ENCODE measurements at places on chromosomes 11 and 22.
A peak's percentile ranks its signal among the peaks of the same experiment; 100 is the strongest.

DNA sequence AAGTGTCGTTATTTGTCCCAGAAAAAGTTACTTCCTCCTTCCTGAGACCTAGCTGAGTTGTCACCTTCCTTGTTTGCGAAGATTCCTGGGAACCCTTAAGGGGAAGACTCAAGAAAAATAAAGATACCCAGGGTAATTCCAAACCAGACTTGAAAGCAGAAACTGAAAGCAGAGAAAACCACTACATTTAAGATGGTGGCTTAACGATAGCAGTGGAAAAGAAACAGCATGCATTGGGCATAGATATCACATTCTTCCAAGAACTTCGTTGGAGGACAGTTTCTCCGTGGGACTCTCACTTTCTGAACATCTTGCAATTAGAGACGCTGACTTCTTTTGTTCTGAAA lies 89.1 kb downstream of the FAM76B start:
- DNase-seq, result no peak

GRCh38 chr11:12694183-12694531 lies 19.9 kb downstream of the TEAD1 start:
- DNase-seq, result no peak

DNA sequence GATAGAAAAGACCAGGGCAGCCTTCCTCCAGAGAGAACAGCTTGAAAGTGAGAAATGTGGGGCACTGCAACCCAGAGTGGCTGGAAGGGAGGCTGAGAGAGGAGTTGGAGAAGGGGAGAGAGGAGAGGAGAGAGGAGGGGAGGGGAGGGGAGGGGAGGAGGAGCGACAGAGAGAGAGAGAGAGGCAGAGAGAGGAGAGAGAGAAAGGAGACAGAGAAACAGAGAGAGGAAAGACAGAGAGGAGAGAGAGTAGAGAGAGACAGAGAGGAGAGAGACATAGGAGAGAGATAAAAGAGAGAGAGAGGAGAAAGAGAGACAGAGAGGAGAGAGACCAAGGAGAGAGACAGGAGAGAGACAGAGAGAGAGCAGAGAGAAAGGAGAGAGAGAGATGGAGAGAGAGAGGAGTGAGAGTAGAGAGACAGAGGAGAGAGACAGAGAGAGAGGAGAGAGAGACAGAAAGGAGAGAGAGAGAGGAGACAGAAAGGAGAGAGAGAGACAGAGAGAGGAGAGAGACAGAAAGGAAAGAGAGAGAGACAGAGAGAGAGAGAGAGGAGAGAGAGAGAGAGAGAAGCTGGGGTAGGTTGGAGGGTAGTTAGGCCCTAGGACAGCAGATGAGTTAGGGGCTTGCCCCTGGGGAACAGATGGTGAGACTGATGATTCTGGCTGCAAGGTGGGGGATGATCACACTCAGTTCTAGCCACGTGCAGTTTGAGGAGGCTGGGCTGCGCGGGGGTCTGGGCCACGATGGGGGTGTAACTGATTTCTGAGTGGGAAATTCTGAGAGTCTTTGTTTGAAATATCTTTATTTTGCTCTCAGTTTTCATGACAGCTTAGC lies 8.5 kb upstream of the SCYL1 start:
- DNase-seq, result no peak

DNA sequence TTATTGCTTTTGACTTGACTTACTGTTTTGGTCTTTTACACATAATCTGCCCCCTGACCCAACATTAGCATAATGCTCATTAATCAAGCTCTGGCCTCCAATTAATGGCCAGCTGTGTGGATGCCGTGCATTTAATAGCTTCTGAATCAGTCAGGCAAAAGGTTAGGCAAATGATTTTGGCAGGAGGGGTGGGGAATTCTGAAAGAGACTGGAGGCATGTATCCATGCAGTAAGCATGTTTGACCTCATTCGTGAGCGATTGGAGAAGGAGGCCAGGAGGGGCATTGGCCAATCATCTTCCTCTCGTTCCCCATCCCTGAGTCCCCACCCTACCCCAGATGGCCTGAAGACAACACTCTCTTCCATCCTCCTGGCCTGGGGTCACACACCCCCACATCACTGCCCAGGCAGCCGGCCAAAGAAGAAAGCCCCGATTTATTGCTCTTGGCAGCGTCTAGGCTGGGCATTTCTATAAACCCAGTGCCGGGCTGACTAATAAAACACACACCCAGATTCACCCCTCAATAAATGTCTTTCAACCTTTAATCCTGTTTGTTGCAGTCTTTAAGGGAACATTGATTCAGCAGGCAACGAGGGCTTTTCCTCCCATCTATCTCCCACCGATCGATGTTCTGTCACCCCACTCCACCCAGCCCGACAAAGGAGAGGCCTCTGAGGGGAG lies 150.0 kb downstream of the OPCML start:
- DNase-seq, result no peak

DNA sequence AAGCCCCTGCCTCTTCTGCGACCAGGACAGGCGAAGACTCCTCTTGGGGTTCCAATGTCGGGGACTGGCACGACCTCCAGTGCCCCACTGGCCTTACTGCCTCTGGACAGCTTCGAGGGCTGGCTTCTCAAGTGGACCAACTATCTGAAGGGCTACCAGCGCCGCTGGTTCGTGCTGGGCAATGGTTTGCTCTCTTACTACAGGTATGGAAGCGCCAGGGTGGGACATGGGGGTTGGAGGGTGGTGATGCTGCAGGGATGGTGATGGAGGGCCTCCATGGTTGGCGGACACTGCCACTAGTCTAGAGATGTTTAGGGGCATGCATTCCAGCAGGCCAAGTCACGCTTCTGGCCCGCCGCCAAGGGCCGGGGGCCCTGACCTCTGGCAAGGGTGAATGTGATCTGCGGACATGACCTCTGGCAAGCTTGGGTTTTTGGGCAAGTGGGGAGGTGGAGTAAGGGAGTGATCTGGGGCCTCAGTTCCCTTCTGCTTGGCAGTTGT lies 727 bp downstream of the OSBP2 start:
- DNase-seq, result no peak

DNA sequence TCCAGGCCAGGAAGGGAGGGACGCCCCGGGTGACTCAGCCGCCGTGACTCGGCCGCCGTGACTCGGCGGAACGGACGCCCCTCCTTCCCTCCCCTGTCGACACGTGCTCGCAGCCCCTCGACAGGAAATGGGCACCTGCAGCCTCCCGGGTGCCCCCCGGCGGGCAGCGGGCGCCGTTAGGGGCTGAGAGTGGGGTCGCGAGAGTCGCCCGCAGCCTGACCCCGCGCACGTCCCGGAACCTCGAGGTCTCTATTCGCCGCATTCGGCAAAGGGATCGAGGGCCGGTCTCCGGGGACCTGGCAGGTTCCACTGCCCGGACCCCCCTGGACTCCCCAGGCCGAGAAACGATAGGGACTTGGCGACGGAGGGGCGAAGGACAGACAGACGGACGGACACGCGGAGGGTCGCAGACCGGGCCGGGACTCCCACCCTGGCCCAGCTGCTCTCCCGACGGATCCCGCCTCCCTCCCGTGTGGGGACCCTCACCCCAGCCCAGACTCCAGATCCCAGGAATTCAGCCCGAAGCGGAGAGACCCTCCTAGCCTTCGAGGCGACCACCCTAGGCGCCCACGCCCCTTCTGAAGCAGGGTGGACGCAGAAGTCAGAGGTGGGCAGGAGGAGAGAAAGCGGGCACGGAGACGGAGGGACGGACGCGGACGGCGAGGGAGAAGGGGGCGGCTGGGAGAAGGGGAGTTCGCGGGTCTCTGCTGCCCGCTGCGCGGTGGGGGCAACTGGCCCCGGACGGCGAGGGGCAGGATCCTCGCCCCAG lies 648 bp downstream of the FOSL1 start:
- peak; percentile 51 for DNase-seq

DNA sequence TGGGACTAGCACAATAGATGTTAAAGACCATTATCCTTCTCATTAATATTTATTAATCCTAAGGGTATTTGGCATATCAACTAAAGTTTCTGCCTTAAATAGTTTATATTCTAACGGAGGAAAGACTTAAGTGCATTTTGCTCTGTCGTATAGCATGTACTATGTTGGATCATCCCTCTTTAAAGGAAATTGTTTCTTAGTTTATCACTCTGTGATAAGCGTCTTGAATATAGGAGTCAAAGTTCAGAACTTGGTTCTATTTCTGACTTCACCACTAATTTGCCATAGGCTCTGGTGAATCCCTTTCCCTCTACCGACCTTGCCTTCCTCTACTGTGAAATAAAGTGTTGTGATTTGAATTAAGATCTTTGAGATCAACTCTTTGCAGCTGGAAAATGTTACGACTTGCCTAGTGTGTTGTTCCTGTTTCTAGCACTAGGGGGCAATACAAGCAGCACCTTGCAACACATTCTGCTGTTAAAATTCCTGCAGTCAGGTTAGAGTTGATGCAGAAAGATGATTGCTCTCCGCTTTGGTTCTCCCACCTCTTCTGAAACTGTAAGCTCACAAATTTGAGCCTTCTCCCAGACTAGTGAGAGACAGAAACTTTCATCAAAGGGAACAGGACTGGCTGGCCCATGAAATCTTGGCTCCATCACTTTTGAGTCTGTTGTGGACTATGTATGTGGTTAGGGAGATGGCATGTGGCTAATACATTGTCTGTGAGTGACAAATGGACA lies 27.8 kb upstream of the ZNRF3 start:
- DNase-seq, result peak; percentile 57

DNA sequence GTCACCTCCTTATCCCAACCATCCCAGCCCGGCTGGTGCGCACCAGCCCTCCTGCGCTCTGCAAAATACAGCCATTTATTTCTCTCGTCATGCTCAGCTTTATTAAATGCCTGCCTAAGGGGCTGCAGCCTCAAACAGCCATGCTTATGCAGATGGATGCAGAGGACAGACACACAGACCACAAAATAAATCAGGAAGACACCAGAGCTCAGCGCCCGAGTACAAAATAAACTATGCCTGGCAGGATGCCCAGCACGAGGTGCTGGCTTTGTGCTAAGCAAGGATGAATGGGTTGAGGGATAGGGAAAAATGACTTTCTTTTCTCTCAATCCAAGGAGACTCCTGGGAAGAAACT lies 70.5 kb downstream of the RPUSD4 start:
- peak; percentile 57 for DNase-seq

GRCh38 chr11:6240781-6241180 lies 1.9 kb downstream of the CNGA4 start:
- DNase-seq, result no peak

- DNase-seq, result no peak
Measured at GRCh38 chr22:39248254-39248653, 3.5 kb upstream of the PDGFB start.

- DNase-seq, result no peak
Measured at GRCh38 chr11:86781546-86781945, 18.8 kb upstream of the PRSS23 start.

DNA sequence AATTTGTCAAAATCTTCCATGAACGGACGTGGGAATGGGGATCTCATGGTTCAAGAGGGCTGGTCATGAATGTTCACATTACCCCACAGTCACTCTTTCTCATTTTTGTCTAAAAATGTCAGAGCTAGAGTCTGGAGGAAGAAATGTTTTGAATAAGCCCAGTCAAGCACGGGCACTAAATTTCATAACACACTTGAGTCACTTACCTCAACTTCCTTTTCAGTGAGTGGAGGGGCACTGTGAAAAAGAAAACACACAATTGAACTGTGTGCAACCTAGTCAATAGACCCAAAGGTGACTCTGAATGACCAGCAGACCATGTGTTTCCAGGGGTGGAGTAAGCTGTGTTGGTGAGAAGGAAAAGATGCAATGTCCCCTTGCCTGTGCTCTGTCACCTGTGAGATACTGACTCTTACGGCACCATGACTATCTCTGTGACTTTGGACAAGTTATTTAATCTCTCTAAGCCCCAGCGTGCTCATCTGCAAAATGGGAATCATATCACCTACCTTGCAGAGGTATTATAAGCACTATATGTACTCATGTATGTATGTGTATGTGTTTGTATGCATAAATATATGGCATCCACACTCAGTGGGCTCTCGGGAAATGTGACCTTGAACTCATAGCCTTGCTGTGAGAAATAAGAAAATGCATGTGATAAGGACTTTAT lies 38.2 kb upstream of the LYVE1 start:
- no peak for DNase-seq

GRCh38 chr22:49996518-49997250 lies 15.9 kb downstream of the IL17REL start:
- no peak for DNase-seq

DNA sequence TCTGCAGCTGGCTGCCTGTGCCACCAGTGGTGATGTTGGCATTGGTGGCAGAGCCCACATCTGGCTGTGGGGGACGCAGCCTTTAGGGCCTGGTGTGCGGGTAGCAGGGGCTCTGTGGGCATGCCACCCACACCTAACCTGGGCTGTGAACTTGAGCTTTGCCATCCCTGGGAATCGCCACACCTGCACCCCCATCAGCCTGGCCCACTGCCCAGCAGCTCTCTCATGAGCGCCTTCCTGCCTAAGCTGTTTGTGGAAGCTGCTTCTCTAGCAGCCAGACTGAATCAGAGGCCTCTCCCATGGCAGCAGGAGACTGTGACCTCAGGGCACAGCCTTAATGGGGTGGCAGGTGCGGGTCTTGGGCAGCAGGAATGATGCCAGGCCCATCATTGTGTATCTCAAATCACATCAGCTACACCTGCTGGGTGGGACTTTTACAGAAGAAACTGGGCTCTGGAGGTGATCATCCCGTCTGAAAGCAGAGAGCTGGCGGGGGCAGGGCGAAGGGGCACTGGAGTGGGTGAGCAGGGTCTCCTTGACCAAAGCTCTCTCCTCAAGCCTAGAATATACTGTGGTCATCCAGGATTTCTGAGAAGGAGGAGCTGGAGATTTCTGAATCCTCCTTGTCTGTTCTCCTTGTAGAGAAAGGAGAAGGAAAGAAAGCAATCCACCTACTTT lies 17.8 kb upstream of the CARS1 start:
- no peak for DNase-seq

DNA sequence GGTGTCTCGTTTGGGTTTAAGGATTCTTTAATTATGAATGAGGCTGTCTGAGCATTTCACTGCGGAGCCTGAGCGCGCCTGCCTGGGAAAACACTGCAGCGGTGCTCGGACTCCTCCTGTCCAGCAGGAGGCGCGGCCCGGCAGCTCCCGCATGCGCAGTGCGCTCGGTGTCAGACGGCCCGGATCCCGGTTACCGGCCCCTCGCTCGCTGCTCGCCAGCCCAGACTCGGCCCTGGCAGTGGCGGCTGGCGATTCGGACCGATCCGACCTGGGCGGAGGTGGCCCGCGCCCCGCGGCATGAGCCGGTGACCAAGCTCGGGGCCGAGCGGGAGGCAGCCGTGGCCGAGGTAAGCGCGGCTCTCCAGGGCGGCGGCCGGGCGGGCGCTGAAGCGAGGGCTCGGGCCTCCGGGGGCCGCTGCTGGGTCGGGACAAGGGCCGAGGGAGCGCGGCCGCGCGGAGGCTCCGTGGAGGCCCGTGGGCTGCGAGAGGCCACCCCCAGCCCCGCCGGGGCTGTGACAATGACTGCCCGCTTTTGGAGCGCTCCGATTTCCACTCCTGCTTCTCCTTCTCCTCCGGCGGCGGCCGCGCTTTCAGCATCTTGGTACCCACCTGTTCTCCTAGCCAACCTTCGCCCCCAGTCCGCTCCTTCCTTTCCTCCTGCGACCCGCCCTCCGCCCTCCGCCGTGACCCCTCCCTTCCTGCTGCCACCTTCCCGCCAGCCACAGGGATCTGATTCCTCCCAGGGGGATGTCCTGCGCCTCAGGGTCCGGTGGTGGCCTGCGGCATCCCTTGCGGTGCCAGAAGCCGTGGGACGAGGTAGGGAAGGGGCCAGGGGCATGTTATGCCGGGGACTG lies at the start of gene EXT2:
Gene EXT2, plus strand, starts transcription at position 173 of the 854 bp plus-strand sequence. CDS start 12,035 bp downstream, outside the sequence.
- DNase-seq, result peak; percentile 86

- no peak for DNase-seq
Measured at GRCh38 chr22:26714971-26715370, 57.6 kb downstream of the MIAT start.

Measured in heart right ventricle (tissue), 16 donors.